ENCODE measurements at places on chromosomes 1 and 21.

DNA sequence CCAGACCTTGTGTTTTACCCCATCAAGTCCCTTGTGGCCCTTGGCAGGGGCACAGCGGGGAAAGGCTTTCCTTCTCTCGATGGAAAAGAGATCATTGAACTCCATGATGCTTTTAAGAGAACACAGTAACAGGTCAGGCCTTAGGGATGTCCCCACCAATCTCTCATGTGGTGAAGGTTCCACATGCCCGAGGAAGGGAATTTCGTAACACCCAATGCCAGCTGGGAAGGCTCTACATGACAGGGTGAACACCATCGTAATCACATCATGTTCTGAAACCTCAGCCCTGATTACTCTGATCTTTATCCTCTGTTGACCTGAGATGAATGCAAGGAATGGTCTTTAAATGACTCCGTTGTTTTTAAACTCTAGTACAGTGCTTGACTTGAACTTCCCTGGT lies 105.5 kb upstream of the SPAG17 start:
- no peak for DNase-seq

DNA sequence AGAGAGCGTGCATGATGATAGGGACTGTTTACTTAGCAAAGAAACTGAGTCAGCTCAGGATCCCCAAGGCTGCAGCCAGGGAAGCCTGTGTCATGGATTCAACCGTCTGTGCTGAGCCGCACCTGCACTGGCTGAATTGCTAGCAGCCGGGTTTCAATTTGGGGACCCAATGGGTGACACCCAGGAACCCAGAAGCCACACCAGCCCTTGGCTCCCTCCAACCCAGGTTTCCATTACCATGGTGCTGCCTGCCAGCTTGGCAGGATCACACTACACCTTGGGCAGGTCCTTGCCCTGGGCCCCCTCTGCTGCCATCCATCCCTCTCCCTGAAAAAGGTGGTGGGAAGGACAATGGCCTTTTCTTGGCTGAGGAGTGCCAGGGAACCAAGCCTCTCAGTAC lies 64.0 kb upstream of the CLDN14 start:
- no peak for DNase-seq

DNA sequence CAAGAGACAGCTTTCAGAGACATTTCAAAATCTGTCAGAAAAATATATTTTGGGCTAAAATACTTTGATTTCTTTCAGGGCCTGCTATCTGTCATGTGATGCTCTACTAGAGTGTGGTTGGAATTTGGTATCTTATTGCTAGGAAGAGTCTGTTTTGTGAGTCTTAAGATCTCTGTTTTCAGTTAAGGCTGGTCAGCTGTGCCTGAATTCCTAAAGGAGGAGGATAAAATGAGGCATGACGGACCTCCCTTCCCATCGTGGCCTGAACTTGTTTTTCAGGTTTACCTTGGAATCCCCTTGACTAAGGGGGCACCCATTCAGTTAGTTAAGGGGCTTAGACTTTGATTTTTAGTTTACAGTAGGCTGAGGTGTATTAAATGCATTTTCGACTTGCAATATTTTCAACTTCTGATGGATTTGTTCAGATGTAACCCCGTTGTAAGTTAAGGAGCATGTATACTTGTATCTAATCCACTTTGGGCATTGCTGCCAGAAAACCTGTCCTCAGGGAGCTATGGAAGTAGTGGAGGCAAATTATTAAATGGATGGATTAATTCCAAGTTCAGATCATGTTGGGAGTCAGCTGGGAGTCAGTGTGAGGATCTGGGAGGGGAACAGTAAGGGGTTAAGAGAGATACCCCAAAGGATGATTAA lies 18.3 kb downstream of the CAPN2 start:
- DNase-seq: no peak

DNA sequence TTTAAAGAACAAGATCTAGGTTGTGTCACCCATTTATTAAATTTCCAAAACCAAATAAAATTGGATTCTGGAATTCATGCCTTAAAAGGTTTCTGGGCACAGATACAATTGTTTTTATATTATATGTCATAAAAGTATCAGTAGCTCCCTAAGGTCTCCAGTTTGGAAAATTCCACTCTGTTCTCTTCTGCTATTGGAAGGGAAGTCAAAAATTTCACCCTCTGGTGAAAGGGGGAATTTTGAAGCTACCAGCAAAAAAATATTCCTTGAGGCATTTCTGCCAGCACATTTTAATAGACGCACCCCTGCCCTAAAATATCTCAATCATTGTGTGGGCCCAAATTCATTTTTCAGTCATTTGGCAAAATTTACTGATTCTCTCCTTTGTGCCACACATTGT lies 285.7 kb upstream of the SGIP1 start:
- no peak for DNase-seq

DNA sequence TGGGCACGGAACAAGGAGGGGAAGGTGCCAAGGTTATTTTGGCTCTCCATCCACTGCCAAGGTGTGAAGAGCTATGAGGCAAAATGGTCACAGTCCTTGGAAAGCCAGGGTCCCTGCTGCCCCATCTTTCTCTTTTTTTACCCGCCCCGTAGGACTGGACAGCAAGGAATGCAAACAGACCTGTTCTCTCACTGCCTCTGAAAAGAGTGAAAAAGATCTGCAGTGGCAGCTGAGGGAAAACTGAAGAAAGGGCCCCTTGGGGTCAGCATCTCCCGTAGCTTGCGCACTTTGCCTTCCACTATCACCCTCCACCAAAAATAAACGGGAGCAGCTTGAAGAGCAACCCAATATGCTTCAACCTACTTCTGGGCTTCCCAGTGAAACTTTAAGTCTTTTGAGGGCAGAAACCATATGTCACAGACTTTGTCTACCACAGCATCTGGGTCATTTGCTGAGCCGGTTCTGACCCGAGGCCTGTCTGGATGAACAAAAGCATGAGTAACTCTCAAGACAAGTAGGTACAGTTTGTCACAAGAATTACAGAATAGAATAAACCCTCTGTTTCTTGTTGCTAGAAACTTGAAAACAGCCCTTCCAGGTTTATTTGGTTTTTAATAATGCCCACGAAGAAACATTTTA lies 9.4 kb upstream of the KIF14 start:
- no peak for DNase-seq

- no peak for DNase-seq
Measured at GRCh38 chr1:66346873-66347272, 187.1 kb upstream of the SGIP1 start.

- no peak for DNase-seq
Measured at GRCh38 chr1:2027961-2028583, 8.9 kb downstream of the GABRD start.

DNA sequence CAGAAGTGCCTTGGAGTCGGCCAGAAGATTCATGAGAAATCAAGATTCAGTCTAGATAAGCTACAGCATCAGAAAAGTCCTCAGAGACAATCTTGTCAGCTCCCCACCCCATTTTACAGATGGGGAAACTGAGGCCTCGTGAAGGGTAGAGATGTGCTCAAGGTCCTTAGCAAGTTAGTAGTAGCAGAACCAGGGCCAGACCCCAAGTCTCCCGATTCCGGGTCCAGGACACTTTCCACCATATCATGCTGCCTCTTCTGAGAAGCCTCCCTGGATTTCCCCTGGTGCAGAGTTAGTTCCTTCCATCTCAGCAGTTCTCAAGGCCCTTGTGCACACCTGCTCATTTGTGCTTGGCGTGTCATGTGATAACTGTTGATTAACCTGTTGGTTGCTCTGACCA lies 91.5 kb upstream of the ACTL8 start:
- DNase-seq: no peak

DNA sequence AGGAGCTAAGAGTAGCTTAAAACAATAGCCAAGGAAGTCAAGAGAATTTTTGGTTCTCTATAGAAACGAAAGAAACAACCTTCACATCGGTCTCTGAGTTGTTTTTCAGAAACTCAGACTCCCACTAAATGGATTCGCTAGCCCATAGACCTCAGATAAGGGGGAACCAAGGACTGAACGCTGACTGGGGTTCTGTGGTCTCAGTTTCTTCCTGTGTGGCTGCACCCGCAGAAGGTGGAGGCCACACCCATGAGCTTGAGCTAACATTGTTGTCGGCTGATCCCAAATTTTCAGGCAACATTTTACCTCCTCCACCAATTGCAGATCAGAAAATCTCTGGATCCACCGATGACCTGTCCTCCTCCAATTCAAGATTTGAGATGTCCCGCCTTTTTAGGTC lies 456.1 kb downstream of the AJAP1 start:
- DNase-seq: no peak

GRCh38 chr1:154629061-154629674 lies 21.2 kb upstream of the ADAR start:
- no peak for DNase-seq

DNA sequence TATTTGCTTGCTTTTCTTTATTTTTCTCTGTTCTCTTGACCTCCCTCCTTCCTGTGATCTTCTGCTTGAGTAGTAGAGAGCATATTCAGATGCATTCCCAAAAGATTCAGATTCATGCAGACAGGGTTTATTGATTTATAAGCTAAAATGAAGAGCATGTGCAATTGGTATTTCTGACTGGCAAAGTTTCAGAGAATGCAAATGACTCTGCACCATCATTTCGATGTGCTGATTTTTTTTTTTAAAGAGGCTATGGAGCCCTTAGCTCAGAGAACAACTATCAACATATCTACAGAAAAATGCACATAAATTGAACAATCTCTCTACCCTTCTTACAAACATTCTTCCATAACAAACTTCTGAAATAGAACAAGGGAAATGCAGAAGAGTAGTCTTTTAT lies 312.0 kb downstream of the VAV3 start:
- DNase-seq: no peak

DNA sequence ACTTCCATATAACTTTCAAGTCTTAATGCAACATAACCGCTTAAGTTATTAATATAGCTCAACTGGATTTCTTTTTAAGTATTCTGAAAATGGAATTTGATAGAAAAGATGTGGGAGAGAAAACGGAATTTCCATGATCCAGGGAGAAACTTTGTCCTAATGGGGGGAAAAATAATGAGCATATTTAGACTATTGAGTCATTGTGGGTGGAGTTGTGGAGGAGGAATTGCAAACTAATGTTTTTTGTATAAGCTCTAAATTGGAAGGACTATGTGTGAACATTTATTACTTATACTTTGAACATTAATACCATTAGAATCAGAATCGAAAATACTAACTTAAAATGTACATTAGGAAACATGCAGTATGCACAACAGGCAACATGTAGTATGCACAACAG lies 159.9 kb upstream of the NEGR1 start:
- no peak for DNase-seq

GRCh38 chr1:29275435-29275834 lies 39.1 kb downstream of the PTPRU start:
- DNase-seq: no peak

DNA sequence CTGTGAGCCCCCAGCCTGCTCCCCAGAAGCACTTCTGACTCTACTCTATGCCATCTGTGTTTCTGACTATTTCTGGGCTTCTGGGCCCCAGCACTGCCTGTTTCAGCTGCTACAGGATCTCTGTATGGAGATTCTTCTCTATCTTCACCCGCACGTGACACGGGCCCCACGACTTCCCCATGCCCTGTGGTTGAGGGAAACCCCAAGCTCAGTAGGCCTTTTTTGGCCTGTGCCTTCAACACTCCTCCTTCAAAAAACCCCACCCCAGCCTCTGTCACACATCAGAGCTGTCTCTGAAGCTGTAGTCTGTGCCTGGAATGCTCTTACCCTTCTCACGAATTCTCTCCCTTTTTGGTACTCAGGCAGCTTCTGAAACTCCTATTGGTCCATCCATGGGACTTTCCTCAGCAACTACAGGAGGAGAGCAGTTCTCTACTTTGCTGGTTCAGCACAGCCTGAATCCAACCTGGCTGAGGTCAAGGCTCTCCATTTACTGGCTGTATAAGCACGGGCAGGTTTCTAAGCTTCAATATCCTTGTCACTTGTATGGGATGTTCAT lies 2.0 kb upstream of the NID1 start:
- no peak for DNase-seq

DNA sequence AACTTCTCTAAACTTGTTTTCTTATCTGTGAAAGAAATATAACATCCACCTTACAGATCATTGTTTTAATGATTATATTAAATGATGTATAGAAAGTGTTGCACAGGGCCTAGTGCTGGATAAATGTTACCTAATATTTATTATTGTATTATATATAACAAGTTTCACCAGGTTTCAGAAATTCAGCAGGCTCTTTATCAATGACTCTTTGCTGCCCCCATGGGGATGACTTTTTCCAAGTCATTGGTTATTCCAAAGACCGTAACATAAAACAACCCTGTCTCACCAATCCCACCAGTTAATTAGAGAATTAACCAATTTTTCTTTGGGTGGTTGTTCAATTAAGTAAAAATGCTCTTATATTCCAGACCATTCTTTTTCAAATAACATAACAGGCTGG lies 7.3 kb upstream of the DEDD start:
- DNase-seq: no peak

- DNase-seq: no peak
Measured at GRCh38 chr1:11946647-11947046, 12.1 kb downstream of the PLOD1 start.

- DNase-seq: no peak
Measured at GRCh38 chr1:76450229-76450628, 375.7 kb downstream of the ST6GALNAC3 start.

GRCh38 chr1:156750711-156751450 lies 594 bp downstream of the HDGF start:
- DNase-seq: no peak

GRCh38 chr1:40650075-40650474 lies 15.4 kb downstream of the RIMS3 start:
- DNase-seq: no peak

- no peak for DNase-seq
Measured at GRCh38 chr21:16311229-16311628, 581.4 kb downstream of the USP25 start.

DNA sequence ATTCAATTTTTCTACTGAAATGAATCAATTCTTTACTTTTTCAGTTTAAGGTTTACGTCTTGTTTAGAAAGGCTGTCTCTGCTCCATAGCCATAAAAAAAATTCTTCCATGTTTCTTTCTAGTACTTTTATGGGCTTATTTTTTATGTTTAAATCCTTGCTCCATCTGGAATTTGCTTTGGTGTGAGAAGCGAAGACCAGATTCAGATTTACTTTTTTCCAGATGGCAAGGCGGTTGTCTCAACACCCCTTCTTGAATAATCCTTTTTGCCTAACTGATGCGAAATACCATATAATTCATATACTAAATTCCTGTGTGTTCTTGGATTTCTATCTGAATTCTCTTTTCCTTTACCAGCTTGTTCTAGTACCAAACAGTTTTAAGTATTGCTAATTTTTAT lies 101.5 kb downstream of the C1orf94 start:
- DNase-seq: no peak

GRCh38 chr1:79556189-79556588 lies 549.7 kb upstream of the ADGRL4 start:
- DNase-seq: no peak

DNA sequence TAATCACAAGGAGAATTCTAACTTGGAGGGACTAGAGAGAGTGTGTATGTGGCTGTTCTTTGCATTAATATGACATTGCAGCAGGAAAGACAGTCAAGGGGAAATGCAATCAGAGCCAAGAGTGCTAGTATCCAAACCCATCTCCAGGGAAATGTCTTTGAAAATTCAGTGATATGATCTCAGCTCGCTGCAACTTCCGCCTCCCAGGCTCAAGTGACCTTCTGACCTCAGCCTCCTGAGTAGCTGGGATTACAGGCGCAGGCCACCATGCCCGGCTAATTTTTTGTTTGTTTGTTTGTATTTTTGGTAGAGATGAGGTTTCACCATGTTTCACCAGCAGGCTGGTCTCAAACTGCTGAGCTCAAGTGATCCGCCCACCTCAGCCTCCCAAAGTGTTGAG lies 16.3 kb downstream of the VASH2 start:
- no peak for DNase-seq
